ENCODE measurements at places on chromosomes 1 and 21. TPM values are rescaled to one million over a fixed set of nuclear protein-coding genes. Genes with fewer than 3 reads are reported as not detected.

Gene UMODL1
- total RNA-seq, result not detected

Gene S100A11
- total RNA-seq, result 104 TPM

Gene LCE2A
- total RNA-seq, result not detected

Gene MYBPH
- not detected for total RNA-seq

Gene RAB25
- 22.1 TPM for total RNA-seq
